ENCODE measurements at places on chromosomes 5 and 9.

GRCh38 chr5:58670582-58670981 is 87.7 kb downstream of the RAB3C start:
- no peak for DNase-seq

DNA sequence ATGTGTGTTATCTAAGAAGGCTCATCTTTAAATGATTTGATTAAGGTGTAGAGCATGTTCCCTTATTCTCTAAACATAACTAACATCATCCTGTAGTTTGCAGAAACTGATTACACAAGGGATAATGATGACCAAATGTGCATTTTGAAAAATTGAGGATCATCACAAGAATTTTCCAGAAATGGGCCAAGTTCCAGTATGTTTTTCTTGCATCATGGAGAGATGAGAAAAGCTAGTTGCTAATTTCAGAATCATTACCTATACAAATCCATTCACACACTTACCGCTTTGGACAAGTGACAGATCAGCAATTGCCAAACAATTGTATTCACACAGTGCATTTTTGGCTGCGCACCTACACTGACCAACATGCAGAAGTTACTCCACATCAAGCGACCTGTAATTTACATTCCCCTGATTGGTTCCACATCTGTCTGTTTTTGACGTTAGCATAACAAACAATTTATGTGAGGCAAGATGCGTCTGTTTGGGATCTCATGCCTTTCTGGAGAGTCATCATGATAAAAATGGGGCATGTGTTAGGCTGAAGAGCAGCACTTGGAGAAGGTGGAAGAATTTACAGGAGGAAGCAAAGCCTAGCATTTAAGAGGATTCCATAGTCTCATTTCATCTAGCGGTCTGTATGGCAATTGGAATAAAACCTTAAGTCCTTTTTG is 2.8 kb upstream of the BNC2 start:
- no peak for DNase-seq

DNA sequence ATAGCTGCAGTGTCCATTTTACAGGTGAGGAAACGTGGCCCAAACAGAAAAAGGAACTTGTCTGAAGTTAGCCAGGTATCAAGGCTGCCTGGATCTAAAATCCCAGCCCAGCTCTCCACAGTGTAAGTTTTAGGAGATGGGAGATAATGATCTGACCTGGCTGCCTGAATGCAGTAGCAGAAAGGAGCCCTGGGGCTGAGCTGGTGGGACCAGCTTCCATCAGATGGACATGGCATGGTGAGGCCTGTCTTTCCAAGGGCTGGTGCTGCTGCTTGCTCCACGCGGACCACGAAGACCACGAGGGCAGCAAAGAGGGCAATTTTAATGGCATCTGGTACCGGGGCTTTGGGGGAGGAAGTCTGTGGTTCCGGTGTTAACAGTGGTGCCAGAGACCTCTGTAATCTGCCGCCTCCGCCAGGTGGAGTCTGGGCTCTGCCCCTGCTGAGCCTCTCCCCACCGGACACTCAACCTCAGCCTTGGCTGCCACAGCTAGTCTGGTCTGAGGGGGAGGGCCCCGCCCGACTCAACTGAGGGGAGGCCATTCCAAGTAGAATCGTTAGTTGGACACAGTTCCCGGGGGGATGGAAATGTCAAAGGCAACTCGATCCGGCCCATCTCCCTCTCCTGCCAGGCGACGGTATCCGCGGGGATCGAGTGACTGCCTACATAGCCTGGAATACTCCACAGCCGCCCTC is 650 bp downstream of the MYORG start:
- no peak for DNase-seq

GRCh38 chr5:1445689-1446601 is 705 bp upstream of the SLC6A3 start:
- no peak for DNase-seq

GRCh38 chr5:10289353-10289752 is 18.3 kb downstream of the CMBL start:
- no peak for DNase-seq

- no peak for DNase-seq
Measured at GRCh38 chr9:19026375-19026774, 6.6 kb downstream of the SAXO1 start.

GRCh38 chr9:22052376-22052945 is 43.4 kb upstream of the CDKN2B start:
- DNase-seq = peak; percentile 91

DNA sequence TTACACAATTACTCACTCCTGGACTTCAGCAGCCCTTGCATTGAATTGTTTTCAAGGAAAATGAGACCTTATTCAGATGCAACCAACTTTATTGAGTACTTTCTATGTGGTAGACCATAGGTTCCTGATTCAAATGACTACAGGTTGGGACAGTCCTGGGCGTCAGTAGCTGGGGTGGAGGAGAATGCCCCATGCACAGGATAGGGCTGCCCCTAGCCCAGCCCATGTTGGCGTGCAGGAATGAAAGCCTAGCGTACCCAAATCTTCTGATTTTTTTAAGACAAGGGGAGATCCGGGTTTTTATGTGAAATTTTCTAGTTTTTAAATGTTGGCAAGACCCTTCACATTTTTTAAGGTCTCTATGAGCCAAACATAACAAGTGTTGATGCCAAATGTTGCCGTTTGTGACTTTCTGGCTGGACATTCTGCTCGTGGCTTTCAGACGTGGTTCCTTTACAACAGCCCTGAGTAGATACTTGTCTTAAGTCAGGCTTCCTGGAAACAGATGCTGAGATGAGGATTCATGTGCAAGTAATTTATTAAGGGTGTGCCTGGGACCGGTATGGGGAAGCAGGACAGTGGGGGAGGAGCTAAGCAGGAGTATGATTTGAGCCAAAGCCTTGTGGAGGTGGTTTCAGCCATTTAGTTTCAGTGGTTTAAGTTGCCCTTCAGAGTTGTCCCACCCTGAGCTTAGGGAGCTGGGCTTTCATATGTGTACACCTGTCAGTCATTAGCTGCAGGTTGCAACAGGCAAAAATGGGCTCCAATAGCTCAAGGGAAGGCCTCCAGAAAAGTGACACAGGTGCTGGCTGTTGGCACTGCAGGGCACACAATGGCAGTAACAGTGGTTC is 154.1 kb downstream of the NTRK2 start:
- no peak for DNase-seq

GRCh38 chr5:26884481-26884880 is 153.9 kb downstream of the CDH9 start:
- no peak for DNase-seq

DNA sequence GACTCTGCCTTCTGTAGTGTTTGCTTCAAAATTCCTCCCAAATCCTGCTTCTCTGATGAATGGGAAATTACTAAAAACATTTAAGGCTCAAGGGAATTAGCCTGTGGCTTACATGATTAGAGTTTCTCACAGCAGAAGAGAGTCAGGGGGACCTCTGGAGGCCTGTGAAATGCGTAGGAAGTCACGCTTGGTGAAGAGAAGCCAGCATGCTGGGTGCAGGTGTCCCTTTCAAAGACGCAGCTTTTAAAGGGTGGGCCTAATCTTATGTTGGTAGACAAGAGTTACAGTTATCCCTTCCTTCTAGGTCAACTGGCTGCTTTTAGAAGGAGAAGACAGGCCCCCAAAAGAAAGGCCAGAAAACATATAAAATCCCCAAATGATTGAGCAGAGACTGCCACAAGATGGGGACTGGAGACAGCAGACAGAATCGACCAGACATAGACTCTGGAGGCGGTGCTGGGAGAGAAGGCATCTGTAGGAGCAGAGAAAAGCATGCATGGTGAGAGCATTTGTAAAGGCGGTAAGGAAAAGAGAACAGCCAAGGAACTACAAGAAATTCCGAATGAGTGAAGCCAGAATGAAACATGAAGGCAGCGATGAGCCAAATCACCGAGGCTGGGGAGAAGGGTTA is 42.3 kb downstream of the B4GALT1 start:
- DNase-seq = no peak

DNA sequence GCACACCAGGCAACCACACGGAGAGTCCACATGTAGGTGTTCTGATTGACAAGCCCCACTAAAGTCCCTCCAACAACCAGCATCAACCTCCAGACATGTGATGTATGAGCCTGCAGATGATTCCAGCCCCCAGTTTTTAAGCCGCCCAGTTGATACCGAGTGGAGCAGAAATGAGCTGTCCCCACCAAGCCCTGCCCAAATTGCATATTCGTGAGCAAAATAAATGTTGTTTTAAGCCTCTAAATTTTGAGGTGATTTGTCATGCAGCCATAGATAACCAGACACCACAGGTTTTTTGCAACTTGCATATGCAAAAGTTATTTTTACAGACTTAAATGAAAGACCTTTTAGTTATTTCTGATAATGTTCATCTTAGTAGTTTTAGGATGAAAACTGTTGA is 187.7 kb downstream of the PIK3R1 start:
- no peak for DNase-seq

- DNase-seq = no peak
Measured at GRCh38 chr5:116495786-116496357, 78.8 kb downstream of the SEMA6A start.

DNA sequence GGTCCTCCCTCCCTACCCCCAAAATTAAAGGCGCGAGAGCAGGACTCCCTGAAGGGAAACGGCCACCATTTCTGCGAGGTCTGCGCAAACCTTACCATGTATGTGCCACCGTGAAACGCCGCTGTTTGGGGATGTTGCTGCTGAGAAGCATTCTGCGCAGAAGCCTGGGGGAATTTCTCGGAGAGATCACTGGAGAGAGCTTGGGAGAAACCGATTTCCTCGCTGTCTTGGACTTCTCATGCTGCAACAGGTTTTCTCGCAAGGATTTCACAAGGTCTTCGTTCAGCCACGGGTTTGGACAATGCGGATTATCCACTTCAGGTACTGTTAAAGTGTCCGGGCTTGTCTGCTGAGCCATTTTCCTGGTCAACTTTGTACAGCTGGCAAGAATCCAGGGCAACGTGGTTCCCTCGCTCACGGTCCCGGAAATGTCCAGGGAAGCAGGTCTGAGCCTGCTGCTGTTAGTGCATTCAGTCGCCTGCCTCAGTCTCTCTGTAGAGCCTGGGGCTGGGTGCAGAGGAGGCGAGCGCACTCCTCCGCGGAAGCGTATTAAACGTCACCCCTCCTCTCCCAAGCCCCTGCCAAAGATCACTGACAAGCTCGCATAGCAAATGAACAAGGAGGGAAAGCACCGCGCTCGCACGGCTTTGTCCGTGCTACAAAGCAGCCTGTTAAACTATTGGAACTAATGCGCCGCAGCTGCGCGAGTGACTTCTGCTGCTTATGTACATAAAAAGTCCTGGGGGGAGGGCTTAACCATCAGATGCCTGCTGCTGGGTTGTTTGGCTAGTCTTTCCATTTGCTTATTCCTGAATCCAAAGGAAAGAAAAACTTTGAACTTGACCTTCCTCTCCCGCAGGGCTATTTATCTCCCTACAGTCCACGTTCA is 125.1 kb downstream of the PDE4D start:
- DNase-seq = no peak

GRCh38 chr5:18686253-18686652 is 1052.0 kb downstream of the TAF11L14 start:
- no peak for DNase-seq

DNA sequence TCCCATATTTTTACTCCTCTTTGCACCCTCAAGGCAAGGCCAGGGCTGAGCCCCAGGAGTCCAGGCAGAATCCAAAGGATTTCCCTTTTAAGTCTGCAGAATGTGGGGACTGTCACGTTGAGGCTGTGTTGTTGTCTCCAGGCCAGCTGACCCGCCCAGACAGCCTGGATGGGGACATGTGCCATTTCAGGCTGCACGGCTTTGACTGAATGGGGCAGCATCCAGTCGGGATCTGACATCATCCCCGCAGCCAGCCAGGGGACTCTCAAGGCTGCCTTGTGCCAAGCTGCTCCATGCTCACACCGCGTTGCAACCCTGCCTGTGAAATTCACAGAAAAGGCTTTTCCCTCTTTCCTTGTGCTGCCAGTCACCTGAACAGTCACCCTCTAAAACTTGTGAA is 2.2 kb upstream of the ZNF366 start:
- no peak for DNase-seq

DNA sequence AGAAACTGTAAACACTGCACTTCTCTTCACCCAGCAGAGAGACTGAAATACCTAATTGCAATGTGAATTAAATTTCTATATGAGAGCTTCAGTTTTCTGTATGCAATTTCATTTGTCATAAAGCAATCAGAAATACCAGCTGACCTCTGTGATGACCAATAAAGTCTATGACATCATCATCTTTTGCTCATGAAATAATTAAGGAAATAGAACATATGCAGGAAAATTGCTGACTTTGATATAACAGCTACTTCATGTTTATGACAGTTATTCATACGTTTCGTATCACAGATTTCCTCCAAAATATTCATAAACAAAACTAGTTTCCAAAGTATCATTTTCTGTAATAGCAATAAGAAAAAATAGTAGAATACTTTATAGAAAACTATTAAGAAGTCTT is 652.3 kb downstream of the SLCO4C1 start:
- DNase-seq = no peak

Data from AG04450 (cell line).